ENCODE measurements at places on chromosomes 4 and X. TPM values are rescaled to one million over a fixed set of nuclear protein-coding genes. Genes with fewer than 3 reads are reported as not detected.

IL13RA2 gene
- 0.27 TPM for polyA plus RNA-seq

MTTP gene
- 459 TPM for polyA plus RNA-seq

CT47B1 gene
- polyA plus RNA-seq, result not detected

RHOH gene
- polyA plus RNA-seq, result 3.1 TPM

NAT8L gene
- polyA plus RNA-seq, result 1.2 TPM

GRCh38 chr4:3403348-3403906 lies 38.3 kb upstream of the HGFAC start:
- H3K27me3 ChIP-seq, result no peaks in the 10 kb centered on the region
- no peak for DNase-seq
- H3K27ac ChIP-seq, result no peak overlapping the region
- H3K4me3 ChIP-seq, result no peak overlapping the region

GRCh38 chr4:28247805-28248204 lies 1387.2 kb downstream of the STIM2 start:
- H3K36me3 ChIP-seq, result no peaks in the 10 kb centered on the region
- H3K4me1 ChIP-seq, result no peaks in the 10 kb centered on the region
- H3K27ac ChIP-seq, result no peak overlapping the region
- H3K27me3 ChIP-seq, result no peaks in the 10 kb centered on the region

DNA sequence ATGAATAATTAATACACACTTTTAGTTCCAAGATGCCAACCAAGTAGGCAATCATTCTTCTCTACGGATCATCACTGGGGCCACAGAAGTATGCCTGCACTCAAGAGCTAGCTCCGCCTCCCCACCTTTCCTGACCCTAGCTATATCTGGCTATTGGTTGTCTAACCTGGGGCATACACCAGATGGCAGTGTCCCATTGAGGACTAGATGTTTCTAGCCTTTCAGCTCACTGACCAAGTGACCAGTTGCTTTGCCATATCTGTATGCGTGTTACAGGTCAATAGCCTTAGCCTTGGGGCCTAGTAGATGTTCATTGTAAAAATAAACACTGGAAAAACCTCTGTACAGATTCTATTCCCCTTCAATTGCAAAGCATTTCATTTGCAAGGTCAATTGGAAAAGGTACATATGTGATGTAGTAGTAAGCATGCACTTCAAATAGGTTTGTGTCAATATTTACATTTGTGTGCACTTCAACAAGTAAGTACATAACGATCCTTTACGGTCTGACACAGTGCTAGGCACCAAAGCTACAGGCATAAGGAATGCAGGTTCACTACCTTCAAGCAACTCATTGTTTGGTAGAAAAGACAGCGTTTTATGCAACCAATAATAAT lies 521.7 kb downstream of the PPARGC1A start:
- no peak overlapping the region for H3K27ac ChIP-seq
- no peaks in the 10 kb centered on the region for H3K36me3 ChIP-seq
- H3K27me3 ChIP-seq, result no peaks in the 10 kb centered on the region
- DNase-seq, result no peak
- H3K4me3 ChIP-seq, result no peak overlapping the region

DNA sequence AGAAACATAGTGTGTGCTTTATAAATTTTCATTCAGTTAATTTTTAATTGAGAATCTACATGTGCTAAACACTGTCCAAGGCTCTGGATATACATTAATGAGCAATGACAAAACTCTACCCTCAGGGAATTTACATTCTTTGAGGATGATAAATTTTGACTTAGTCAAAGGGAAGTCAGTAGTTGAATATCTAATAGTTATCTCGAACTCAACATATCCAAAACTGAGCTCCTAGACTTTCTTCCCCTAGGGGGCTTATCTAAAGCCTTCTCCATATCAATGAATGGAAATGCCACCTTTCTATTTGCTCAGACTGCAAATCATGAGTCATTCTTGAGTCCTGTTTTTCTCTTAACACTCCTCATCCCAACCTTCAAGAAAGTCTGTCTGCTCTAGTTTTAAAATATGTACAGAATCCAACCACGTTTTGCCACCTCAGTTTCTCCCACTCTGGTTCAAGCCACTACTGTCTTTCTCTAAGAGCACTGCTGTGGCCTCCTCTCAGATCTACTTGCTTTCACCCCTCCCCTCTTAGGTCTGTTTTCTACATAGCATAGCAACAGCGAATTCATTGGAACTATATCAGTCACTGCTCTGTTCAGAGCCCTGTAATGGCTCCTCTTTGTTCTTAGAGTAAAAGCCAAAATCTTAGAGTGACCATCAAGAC lies 9.5 kb downstream of the PARM1 start:
- H3K27ac ChIP-seq, result no peak overlapping the region
- H3K4me1 ChIP-seq, result peaks cover 5% of the 10 kb centered on the region
- no peak for DNase-seq
- no peaks in the 10 kb centered on the region for H3K27me3 ChIP-seq
- H3K36me3 ChIP-seq, result no peaks in the 10 kb centered on the region

DNA sequence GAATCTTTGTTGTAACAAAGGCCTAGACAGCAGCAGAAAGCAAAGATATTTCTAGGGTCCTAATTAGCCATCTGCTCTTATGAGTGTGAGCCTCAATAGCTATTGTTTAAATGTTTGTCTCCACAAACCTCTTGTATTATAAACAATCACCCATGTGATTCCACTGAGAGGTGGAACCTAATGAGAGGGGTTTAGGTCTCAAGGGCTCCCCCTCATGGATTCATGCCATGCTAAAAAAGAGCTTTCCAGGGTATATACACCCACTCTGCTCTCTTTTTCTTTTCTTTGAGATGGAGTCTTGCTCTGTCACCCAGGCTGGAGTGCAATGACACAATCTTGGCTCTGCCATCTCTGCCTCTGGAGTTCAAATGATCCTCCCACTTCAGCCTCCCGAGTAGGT lies 42.1 kb downstream of the TRIM61 start:
- H3K4me3 ChIP-seq, result no peak overlapping the region
- H3K27ac ChIP-seq, result no peak overlapping the region
- peaks cover 3% of the 10 kb centered on the region for H3K27me3 ChIP-seq
- H3K4me1 ChIP-seq, result no peaks in the 10 kb centered on the region
- H3K36me3 ChIP-seq, result no peaks in the 10 kb centered on the region
- DNase-seq, result no peak

GRCh38 chrX:147953976-147954375 lies 27.2 kb upstream of the FMR1NB start:
- H3K36me3 ChIP-seq, result peaks cover 2% of the 10 kb centered on the region
- no peak for DNase-seq
- H3K27me3 ChIP-seq, result no peaks in the 10 kb centered on the region
- H3K4me1 ChIP-seq, result peaks cover 10% of the 10 kb centered on the region

DNA sequence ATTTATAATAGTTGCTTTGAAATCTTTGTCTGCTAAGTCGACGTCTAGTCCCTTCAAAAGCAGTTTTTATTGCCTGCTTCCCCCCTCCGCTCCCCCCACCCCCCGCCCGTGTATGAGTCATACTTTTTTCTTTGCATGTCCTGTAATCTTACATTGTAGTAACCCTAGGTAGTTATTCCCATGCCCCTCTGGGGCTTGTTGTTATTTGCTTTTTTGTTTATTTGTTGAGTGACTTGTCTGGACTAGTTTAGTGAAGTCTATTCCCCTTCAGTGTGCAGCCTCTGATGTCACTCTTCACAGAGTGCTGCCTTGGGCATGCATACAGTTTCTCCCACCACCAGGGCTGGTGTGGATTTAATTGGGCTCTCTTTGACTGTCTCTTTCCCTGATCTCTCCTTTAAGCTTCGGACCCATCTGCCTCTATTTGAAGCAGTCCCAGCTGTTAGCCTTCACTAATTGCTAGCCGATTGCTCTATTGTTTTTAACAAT lies 86.2 kb downstream of the PPEF1 start:
- H3K27ac ChIP-seq, result no peak overlapping the region
- H3K4me1 ChIP-seq, result no peaks in the 10 kb centered on the region
- no peak for DNase-seq
- H3K27me3 ChIP-seq, result no peaks in the 10 kb centered on the region
- no peaks in the 10 kb centered on the region for H3K36me3 ChIP-seq

DNA sequence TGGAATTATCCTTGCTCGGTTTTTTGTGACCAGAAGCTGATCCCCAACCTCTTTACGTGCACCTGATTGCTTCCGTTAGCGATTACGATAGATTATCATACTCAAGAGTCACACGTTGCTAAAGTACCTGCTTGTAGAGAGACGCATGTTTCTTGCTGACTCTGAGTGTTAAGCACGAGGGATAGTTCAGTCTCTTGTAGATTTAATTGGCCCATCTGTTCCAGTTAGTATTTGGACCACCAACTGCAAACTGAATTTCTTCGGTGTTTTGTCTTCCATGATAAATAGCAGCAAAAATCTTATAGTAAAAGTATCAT lies 516 bp upstream of the COX18 start:
- H3K27me3 ChIP-seq, result no peaks in the 10 kb centered on the region
- H3K36me3 ChIP-seq, result no peaks in the 10 kb centered on the region
- peak overlapping the region; percentile 94 for H3K27ac ChIP-seq
- no peak for DNase-seq
- peak overlapping the region; percentile 84 for H3K4me3 ChIP-seq

- H3K27me3 ChIP-seq, result no peaks in the 10 kb centered on the region
- H3K4me1 ChIP-seq, result no peaks in the 10 kb centered on the region
- no peak overlapping the region for H3K27ac ChIP-seq
- no peak for DNase-seq
- no peaks in the 10 kb centered on the region for H3K36me3 ChIP-seq
These were observed 305.4 kb upstream of the F9 start for GRCh38 chrX:139224953-139225665.

- no peak for DNase-seq
- H3K4me3 ChIP-seq, result no peak overlapping the region
- H3K36me3 ChIP-seq, result no peaks in the 10 kb centered on the region
- H3K4me1 ChIP-seq, result no peaks in the 10 kb centered on the region
- no peaks in the 10 kb centered on the region for H3K27me3 ChIP-seq
- no peak overlapping the region for H3K27ac ChIP-seq
These were observed 48.1 kb downstream of the LUZP4 start for GRCh38 chrX:115337491-115338144.

DNA sequence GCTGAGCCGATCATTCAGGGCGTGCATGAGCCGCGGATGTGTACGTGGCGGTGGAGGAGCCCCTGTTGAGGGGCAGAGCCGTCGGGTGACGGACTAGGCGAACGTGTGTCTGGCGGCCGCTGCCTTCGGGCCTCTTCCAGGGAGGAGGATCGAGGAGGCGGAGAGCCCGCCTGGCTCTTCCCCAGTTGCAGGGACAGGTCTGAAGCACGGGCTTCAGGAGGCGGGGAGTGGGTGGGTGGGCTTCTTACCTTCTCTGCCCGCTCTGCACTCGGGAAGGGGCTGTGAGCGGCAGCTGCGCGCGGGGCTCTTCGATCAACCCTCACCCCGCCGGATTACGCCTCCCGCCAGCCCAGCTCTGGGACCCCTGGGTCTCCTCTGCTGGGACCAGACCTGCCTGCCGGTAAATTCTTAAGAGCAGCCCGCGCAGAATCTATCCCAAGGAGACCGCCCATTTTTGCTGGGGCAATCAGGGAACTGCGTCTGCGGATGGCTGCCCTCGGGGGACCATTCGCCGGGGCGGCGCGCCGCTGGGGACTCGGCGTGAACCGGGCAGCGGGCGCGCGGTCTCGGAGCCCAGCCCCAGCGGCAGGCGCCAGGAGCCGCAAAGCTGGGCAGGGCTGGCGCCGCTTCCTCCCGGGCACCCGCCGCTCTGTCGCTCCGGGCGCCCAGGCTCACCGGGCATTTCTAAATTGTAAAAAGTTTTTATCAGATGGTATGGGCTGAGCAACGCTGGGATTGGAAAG lies 4.9 kb downstream of the PLAC8 start:
- no peaks in the 10 kb centered on the region for H3K27me3 ChIP-seq
- peak overlapping the region; percentile 62 for H3K4me3 ChIP-seq
- H3K36me3 ChIP-seq, result peaks cover 8% of the 10 kb centered on the region
- no peak for DNase-seq
- peaks cover 12% of the 10 kb centered on the region for H3K4me1 ChIP-seq
- peak overlapping the region; percentile 77 for H3K27ac ChIP-seq

GRCh38 chr4:157005193-157005592 lies 33.6 kb upstream of the PDGFC start:
- H3K4me3 ChIP-seq, result no peak overlapping the region
- no peak overlapping the region for H3K27ac ChIP-seq
- no peaks in the 10 kb centered on the region for H3K27me3 ChIP-seq
- no peaks in the 10 kb centered on the region for H3K36me3 ChIP-seq
- no peak for DNase-seq

DNA sequence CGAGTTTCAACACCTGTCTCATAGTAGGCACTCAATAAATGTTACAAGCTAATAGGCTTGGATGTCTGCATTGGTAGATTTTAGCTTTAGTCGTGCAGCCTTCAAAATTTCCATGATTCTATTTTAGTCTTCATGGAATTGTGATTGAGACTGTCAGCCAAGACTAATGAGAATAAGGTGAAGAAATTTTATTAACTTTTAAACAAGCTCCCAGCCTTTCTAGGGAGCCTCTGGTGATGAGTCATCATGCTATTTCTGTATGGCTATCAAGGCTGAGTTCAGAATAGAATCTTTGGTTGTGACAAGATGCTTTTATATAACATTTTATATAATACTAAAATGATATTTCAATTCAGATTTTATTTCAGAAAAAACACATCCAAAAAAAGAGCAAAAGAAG lies 685.8 kb downstream of the GABRG1 start:
- no peak overlapping the region for H3K27ac ChIP-seq
- no peaks in the 10 kb centered on the region for H3K36me3 ChIP-seq
- no peaks in the 10 kb centered on the region for H3K27me3 ChIP-seq
- H3K4me3 ChIP-seq, result no peak overlapping the region

GRCh38 chr4:157372567-157372966 lies 152.0 kb downstream of the GRIA2 start:
- H3K27ac ChIP-seq, result no peak overlapping the region
- H3K36me3 ChIP-seq, result no peaks in the 10 kb centered on the region
- H3K4me1 ChIP-seq, result no peaks in the 10 kb centered on the region
- H3K4me3 ChIP-seq, result no peak overlapping the region
- no peaks in the 10 kb centered on the region for H3K27me3 ChIP-seq
- DNase-seq, result no peak

DNA sequence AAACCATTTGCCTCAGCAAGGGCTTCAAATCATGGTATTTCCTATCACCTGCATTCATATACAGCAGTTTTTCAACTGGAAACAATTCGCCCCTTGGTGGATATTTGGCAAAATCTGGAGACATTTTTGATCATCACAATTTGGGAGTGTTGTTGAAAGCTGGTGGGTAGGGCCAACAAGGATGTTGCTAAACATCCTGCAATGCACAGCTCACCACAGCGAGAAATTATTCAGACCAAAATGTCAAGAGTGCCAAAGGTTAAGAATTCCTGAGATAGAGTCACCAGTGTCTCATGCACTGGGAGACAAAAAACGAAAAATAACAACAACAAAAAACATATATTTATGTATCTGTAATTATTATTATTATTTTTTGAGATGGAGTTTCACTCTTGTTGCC lies 435.2 kb upstream of the CTSO start:
- H3K27me3 ChIP-seq, result no peaks in the 10 kb centered on the region
- H3K27ac ChIP-seq, result no peak overlapping the region
- no peaks in the 10 kb centered on the region for H3K36me3 ChIP-seq

DNA sequence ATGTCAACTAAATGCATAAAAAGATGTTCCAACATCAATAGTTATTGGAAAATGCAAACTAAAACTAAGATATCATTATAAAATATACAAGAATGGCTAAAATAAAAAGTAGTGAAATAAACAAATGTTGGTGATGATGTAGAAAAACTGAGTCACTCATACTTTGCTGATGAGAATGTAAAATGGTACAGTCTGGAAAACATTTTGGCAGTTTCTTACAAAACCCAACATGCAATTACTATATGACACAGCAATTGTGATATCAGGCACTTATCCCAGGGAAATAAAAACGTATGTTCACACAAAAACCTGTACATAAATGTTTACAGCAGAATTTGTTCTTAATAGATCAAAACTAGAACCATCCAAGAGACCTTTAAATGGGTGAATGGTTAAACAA lies 182.6 kb downstream of the RTL9 start:
- H3K27me3 ChIP-seq, result no peaks in the 10 kb centered on the region
- no peaks in the 10 kb centered on the region for H3K36me3 ChIP-seq
- H3K4me1 ChIP-seq, result no peaks in the 10 kb centered on the region
- no peak overlapping the region for H3K27ac ChIP-seq
- H3K4me3 ChIP-seq, result no peak overlapping the region
- DNase-seq, result no peak
